ENCODE measurements at places on chromosomes 7 and 10. TPM values are rescaled to one million over a fixed set of nuclear protein-coding genes. Genes with fewer than 3 reads are reported as not detected.

Gene WNT16
- not detected for total RNA-seq

Gene CDHR3
- 50.8 TPM for total RNA-seq

DNA sequence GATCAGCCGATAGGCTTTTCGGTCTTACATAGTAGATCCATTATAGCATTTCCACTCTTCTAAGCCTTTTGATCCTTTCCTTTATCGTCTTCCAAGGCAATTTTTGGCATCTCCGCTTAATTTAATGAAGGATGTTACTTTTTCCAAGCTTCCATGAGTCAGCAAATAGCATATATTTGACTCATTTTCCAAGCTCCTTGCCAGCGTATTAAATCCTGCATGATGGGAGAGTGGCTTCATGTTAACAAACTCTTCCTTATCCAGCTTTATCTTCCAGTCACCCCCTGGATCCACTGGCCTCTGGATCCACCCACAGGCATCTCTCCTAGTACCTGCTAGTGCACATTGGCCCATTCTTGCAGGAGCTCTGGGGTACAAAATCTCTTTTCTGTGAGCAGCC is 13.0 kb downstream of the OR9A2 start:
- no peaks in the 10 kb centered on the region for H3K36me3 ChIP-seq
- H3K4me1 ChIP-seq, result no peaks in the 10 kb centered on the region
- H3K27ac ChIP-seq, result no peak overlapping the region
- H3K27me3 ChIP-seq, result no peaks in the 10 kb centered on the region
- DNase-seq, result no peak

- H3K4me3 ChIP-seq, result no peak overlapping the region
- no peak for DNase-seq
- no peaks in the 10 kb centered on the region for H3K27me3 ChIP-seq
- no peak overlapping the region for H3K27ac ChIP-seq
Observed at GRCh38 chr10:64528294-64529002, 1007.2 kb downstream of the REEP3 start.

Gene FFAR4
- not detected for total RNA-seq

Gene TMEM213
- total RNA-seq, result not detected

Gene ASAH2
- 11.3 TPM for total RNA-seq

- peaks cover 11% of the 10 kb centered on the region for H3K4me1 ChIP-seq
- H3K27me3 ChIP-seq, result no peaks in the 10 kb centered on the region
- H3K27ac ChIP-seq, result no peak overlapping the region
- no peaks in the 10 kb centered on the region for H3K36me3 ChIP-seq
Observed at GRCh38 chr7:18835001-18835690, 282.3 kb downstream of the TWIST1 start.

- H3K27me3 ChIP-seq, result no peaks in the 10 kb centered on the region
- no peak for DNase-seq
- H3K36me3 ChIP-seq, result no peaks in the 10 kb centered on the region
- no peaks in the 10 kb centered on the region for H3K4me1 ChIP-seq
Observed at GRCh38 chr10:85645053-85645452, 721.5 kb downstream of the GRID1 start.

Gene CYP3A5
- not detected for total RNA-seq

Gene STEAP1
- not detected for total RNA-seq

DNA sequence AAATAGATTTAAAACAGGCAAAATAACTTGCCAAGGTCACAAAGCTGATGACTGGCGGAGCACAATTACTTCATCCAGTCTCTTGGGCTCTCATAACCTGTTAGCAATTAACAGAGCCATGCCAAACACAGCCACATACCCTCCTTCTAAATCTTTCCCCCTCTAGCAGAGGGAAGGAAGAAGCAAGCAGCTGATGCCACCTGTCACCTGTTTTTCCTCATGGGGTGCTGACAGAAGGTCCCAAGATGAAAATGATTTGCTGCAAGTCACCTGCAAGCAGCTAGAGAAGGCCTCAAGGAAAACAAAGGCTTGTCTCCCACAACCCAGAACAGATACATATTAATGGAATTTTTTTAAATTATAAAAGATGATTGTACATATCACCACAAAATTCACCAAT is 117.8 kb downstream of the GFRA1 start:
- H3K4me1 ChIP-seq, result peaks cover 75% of the 10 kb centered on the region
- peaks cover 23% of the 10 kb centered on the region for H3K27me3 ChIP-seq
- H3K27ac ChIP-seq, result peak overlapping the region; percentile 93
- peak overlapping the region; percentile 72 for H3K4me3 ChIP-seq

DNA sequence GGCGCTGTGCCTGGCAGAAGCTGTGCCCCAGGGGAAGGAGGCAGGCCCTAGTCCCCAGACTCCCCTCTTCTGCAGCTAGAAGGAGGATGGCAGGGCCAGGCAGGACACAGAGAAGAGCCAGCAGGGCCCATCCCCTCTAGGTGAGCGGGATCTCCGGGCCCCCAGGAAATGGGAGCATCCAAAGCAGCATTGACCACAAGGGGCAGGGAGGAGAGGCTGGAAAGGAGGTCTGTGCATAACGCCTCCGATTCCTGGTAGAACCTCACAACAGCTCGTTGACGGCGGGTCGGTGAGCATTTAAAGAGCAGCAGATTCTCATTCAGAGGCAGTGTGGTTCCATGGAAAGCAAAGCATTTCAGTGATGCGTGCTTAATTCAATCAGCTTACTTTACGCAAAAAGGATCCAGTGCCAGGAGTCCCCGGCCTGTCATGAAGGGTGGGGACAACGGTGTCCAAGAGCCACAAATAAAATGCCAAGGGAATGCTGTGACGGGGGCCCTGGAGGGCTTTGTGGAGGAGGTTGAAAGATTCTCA is 41.0 kb downstream of the CLRN3 start:
- H3K27ac ChIP-seq, result no peak overlapping the region
- H3K4me3 ChIP-seq, result no peak overlapping the region
- no peaks in the 10 kb centered on the region for H3K27me3 ChIP-seq
- DNase-seq, result no peak
- no peaks in the 10 kb centered on the region for H3K4me1 ChIP-seq

DNA sequence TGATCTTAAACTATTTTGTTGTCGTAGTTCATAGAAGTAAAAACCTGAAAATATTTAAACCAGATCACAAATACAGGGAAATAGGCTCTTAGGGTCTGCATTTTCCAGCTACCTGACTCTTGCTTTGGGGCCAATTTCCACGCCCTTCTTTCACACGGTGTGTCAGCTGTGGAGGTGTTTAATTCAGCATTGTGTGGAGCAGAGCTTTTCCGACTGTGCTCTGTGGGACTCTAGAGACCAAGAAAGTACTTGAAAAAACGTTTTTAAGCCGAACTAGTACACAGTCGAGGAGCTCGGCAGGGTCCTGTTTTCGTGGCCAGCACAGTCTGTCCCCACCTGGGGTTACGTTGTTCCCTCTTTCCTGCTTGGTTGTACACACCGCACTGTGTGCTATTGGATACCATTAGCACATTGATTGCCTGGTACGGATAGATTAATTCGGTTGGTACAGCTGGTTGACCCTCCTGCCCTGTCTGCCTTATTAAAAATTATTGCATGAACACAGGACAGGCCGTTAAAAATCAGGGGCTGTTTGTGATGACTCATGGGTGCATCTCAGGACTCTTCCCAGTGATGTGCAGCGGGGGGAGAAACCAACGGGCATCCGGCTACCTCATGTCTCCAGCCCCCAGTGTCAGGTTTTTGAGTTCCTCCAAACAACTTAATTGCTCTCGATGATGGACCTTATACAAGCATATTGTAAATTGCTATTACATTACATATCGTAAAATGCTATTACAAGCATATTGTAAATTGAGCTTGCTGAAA is 80.7 kb upstream of the BTBD16 start:
- H3K36me3 ChIP-seq, result no peaks in the 10 kb centered on the region
- H3K27me3 ChIP-seq, result peaks cover 11% of the 10 kb centered on the region
- no peak for DNase-seq
- peaks cover 69% of the 10 kb centered on the region for H3K4me1 ChIP-seq
- H3K27ac ChIP-seq, result peak overlapping the region; percentile 70

Gene FLNC
- total RNA-seq, result 241 TPM

- H3K4me3 ChIP-seq, result peak overlapping the region; percentile 79
- H3K36me3 ChIP-seq, result peaks cover 9% of the 10 kb centered on the region
- peak; percentile 63 for DNase-seq
- peak overlapping the region; percentile 99 for H3K27ac ChIP-seq
- H3K27me3 ChIP-seq, result peaks cover 21% of the 10 kb centered on the region
Observed at GRCh38 chr10:86956848-86957448, 467 bp downstream of the MMRN2 start.

- DNase-seq, result no peak
- H3K27ac ChIP-seq, result no peak overlapping the region
Observed at GRCh38 chr10:53570221-53570620, 797.6 kb upstream of the MBL2 start.

GRCh38 chr10:133396035-133396624 is 2.2 kb downstream of the MTG1 start:
- peak overlapping the region; percentile 35 for H3K27ac ChIP-seq
- H3K4me1 ChIP-seq, result peaks cover 4% of the 10 kb centered on the region
- no peak for DNase-seq
- H3K4me3 ChIP-seq, result peak overlapping the region; percentile 97
- H3K36me3 ChIP-seq, result no peaks in the 10 kb centered on the region

DNA sequence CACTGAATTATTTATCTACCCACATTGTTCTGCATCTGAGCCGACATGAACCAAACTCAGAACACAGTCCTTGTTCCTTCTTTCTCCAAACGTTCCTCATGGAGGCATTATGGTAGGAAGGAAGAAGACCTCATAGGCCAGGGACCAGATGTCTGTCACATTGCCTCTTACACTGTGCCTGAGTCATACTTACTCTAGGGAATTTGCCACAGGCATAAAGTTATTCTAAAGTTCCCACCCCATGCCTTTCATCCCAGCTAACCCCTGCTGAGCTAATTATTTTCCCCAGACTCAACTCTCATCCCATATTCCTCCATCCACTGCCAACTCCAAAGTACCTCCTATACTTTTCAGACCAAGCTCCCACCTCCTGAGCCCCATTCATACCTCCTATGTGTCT is 21.2 kb downstream of the MAT1A start:
- no peak overlapping the region for H3K4me3 ChIP-seq
- H3K4me1 ChIP-seq, result peaks cover 2% of the 10 kb centered on the region
- H3K27me3 ChIP-seq, result no peaks in the 10 kb centered on the region
- no peak overlapping the region for H3K27ac ChIP-seq
- H3K36me3 ChIP-seq, result no peaks in the 10 kb centered on the region
- no peak for DNase-seq

Gene PTEN
- total RNA-seq, result 61.2 TPM

GRCh38 chr10:97914171-97914836 is 64.7 kb downstream of the GOLGA7B start:
- peaks cover 4% of the 10 kb centered on the region for H3K4me1 ChIP-seq
- H3K36me3 ChIP-seq, result no peaks in the 10 kb centered on the region
- H3K27ac ChIP-seq, result no peak overlapping the region
- DNase-seq, result no peak

DNA sequence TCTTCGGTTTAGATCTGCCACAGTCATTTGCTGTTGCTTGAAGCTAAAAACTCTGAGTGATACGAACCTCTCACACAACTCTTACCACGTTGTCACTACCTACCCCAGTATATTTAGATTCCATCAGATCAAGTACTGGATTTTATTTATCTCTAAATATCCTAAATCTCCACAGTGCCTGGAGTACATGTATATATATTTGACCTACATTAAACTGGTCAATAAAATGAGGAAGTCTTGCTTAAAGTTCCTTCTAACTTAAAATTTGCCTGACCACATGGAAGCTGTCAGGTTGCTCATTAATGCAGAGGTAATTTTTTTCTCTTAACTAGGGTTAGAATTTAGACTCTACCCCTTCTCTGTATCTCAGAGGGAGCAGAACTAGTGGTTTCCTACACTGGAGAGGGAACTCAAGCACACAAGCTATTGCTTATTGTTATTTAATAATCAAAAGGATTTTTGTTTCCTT is 3.1 kb upstream of the MACC1 start:
- H3K4me3 ChIP-seq, result no peak overlapping the region
- DNase-seq, result no peak
- H3K27me3 ChIP-seq, result no peaks in the 10 kb centered on the region
- no peaks in the 10 kb centered on the region for H3K4me1 ChIP-seq

- H3K4me1 ChIP-seq, result peaks cover 4% of the 10 kb centered on the region
- H3K27ac ChIP-seq, result peak overlapping the region; percentile 68
- peak; percentile 73 for DNase-seq
- peaks cover 8% of the 10 kb centered on the region for H3K27me3 ChIP-seq
- peak overlapping the region; percentile 94 for H3K4me3 ChIP-seq
- H3K36me3 ChIP-seq, result no peaks in the 10 kb centered on the region
Observed at GRCh38 chr10:19815731-19816410, 361 bp upstream of the PLXDC2 start.

DNA sequence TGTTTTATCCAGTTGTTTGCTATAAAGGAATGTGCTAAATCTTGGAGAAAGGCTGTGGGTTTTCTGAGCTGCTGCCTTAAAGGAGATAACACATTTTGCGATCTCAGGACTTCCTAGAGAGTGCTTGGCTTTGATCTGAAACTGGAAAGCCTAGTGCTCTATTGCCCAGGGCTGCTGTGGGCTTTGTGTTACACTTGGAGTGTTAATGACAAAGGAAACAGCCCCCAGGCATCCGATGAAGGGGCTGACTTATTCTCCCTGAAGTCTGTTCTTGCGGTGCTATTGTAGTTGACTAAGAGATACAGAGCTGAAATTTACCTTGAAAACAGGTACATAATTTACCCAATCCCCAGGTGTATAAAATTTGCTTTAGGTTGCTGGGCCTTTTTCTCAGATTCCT is 74.5 kb downstream of the SND1 start:
- H3K4me1 ChIP-seq, result peaks cover 37% of the 10 kb centered on the region
- H3K36me3 ChIP-seq, result no peaks in the 10 kb centered on the region
- peaks cover 4% of the 10 kb centered on the region for H3K27me3 ChIP-seq
- H3K4me3 ChIP-seq, result no peak overlapping the region
- no peak for DNase-seq

GRCh38 chr10:63456437-63457210 is 9.2 kb downstream of the JMJD1C start:
- DNase-seq, result no peak
- no peaks in the 10 kb centered on the region for H3K36me3 ChIP-seq
- H3K27ac ChIP-seq, result no peak overlapping the region
- peaks cover 4% of the 10 kb centered on the region for H3K27me3 ChIP-seq

DNA sequence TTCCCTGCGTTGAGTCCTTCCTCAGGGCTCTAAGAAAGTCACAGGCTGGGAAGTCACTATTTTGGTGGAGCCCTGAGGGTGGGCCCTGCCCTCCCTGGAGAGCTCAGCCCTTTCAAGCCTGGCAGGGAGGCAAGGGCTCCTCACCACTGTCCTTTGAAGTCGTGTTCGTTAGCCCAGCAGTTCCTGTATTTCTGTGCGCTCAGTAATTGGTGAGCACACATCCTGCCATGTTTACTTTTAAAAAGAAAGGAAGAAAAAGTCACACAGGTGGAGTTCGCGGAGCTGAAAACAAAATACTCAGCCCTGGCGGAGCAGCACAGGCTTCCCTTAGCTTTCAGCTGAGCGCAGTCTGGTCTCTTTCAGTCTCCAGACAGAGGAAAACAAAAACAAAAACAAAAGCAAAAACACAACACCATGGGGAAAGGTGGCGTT is 37.1 kb downstream of the PRKCQ start:
- H3K4me3 ChIP-seq, result no peak overlapping the region
- H3K27me3 ChIP-seq, result peaks cover 2% of the 10 kb centered on the region
- DNase-seq, result no peak

Gene SLC26A5
- total RNA-seq, result not detected

Measured in glutamatergic neuron (in vitro differentiated cells).